ENCODE measurements at places on chromosomes 4 and X. TPM values are rescaled to one million over a fixed set of nuclear protein-coding genes. Genes with fewer than 3 reads are reported as not detected.

DNA sequence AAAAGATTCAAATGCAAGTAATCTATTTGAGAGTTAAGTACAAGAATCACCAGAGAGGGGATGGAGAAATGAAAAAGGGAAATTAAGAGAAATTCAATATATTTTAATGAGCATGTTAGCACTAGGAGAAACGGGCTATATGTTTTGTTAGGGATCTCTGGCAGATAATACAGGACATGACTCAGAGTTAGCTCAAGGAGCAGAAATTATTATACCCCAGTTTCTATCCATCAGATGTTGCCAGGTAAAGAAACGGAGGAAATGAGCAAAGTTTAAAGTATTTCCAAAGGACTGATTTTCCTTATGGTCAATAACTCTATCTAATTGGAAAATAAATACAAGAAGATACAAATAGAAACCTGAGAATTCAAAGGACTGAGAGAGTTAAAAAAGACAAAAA lies 867.6 kb downstream of the TRAM1L1 start:
- DNase-seq, result no peak

GRCh38 chr4:34464196-34464595 lies 1780.1 kb downstream of the ARAP2 start:
- no peak for DNase-seq

- DNase-seq, result no peak
Observed at GRCh38 chrX:24760363-24761000, 66.8 kb downstream of the POLA1 start.

PPEF1 gene
- not detected for total RNA-seq

Measured in CD4-positive, alpha-beta memory T cell (primary cell).